ENCODE measurements at places on chromosomes 2 and 18. TPM values are rescaled to one million over a fixed set of nuclear protein-coding genes. Genes with fewer than 3 reads are reported as not detected.

The COL4A4 gene
- not detected for polyA plus RNA-seq

DNA sequence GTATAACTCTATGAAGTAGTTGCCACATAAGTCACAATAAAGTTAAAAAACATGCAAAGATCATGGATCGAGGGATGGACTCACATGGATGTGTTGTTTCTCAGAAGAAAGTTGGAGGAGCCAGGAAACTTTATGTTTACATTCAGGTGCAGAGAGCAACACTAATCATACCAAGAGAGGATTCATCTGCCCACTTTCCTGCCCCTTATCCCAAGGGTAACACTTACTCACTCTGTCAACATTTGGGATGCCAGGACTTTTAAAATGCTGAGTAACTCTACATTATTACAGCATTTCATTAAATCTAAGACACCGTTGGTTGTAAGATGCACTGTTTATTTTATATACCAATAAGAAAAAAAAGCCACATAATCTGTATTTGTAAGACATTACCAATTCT is 170.4 kb downstream of the KCNE4 start:
- no peak for DNase-seq

DNA sequence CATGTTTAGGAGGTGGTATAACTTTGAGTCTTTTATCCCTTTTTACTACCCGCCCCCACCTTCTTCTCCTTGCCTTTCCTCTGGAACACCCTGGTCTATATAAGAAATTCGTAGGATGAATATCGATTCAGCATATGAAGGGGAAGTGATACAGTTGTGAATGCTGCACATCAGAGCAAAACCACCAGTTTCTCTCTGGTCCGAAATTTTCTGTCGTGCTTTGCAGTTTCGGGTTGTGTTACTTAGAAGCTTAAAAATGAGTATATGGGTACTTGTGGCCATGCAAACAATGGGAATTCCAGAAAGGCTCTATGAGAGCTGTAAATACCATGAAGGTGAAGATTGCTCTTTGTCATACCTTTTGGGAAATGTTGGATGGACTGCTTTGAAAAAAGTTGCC is 60.6 kb downstream of the DAW1 start:
- no peak for DNase-seq

The HOXD9 gene
- not detected for polyA plus RNA-seq

- DNase-seq, result no peak
Measured at GRCh38 chr18:42976869-42977590, 138.5 kb downstream of the RIT2 start.

The TMEM198 gene
- polyA plus RNA-seq, result not detected

The CABYR gene
- polyA plus RNA-seq, result not detected

DNA sequence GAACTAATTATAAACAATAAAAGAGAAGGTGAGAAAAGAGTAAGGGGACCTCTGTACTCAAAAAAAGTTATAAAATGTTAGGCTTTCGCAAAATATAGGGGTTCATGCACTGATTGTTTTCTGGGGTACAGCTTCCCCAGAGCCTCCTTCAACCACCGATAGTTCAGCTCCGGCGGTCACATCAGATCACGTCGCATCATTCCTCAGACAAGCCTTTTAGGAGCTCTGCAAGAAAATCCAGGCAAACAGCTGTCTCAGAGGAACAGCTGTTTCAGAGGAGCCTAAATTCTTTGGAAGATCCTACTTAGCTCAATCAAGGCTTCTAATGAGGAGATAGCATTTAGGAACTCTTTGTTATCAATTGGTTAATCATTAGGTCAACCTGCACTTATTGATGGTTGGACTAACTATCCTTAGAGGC is 78.7 kb downstream of the MYCN start:
- no peak for DNase-seq

GRCh38 chr2:36486521-36487044 is 111.4 kb downstream of the FEZ2 start:
- no peak for DNase-seq

DNA sequence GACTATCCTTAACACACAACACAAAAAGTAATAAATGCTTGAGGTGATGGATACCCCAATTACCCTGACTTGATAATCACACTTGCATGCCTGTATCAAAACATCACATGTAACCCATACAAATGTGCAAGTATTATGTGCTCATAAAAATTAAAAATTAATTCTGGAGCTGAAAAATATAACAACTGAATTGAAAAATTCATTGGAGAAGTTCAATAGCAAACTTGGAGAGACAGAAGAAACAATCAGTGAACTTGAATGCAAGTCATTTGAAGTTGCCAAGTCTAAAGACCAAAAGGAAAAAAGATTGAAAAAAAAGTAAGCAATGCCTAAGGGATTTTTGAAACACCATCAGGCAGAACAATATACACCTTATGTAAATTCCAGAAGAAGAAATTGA is 79.4 kb downstream of the FSIP2 start:
- DNase-seq, result no peak

DNA sequence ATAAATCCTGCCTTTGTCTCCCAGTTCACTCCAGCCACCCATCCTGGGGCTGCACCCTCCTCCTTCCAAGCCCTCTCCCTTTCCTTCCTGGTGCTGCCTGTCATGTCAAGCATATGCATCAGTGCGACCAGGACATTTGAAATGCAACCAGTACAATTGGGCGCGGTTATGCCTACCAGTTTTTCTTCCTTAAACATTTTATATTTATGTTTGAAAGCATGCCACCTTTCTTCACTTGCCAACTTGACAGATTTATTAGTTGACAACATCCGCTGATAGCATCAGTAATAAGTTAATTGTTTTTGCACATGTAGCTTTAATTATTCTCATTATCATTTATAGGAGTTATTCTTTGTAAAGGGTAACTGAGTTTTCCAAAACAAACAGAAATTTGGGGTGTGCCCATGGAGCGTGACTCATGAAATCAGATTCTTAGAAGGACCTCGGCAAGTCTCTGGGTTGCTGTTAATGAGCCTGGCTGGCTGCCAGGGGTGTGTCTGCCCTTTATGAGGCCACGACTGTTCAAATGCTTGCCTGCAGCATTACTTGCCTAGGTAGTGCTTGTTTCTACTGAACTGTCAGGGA is 32.8 kb upstream of the IL1B start:
- peak; percentile 92 for DNase-seq

The SLC5A7 gene
- not detected for polyA plus RNA-seq

The GALNT13 gene
- not detected for polyA plus RNA-seq

DNA sequence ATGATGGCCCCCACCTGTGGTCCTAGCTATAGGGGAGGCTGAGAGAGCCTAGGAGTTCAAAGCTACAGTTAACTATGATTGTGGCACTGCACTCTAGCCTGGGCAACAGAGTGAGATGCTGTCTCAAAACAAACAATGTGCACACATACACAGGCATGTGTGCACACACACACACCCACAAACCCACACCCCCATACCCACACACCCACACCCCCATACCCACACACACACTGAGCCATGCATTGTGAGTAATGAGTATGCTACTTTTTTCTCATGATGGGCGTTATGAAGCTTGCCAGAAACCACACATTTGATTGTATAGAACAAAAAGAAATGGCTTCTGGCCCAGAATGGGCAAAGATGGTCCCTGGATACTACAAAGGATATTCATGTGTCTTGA is 691.1 kb downstream of the SLC4A3 start:
- DNase-seq, result no peak

The DNAJC5G gene
- polyA plus RNA-seq, result not detected

The OST4 gene
- polyA plus RNA-seq, result 635 TPM

- no peak for DNase-seq
Measured at GRCh38 chr2:5849562-5849961, 157.4 kb downstream of the SOX11 start.

The HRH4 gene
- polyA plus RNA-seq, result 0.10 TPM

The TGFA gene
- 2.7 TPM for polyA plus RNA-seq

DNA sequence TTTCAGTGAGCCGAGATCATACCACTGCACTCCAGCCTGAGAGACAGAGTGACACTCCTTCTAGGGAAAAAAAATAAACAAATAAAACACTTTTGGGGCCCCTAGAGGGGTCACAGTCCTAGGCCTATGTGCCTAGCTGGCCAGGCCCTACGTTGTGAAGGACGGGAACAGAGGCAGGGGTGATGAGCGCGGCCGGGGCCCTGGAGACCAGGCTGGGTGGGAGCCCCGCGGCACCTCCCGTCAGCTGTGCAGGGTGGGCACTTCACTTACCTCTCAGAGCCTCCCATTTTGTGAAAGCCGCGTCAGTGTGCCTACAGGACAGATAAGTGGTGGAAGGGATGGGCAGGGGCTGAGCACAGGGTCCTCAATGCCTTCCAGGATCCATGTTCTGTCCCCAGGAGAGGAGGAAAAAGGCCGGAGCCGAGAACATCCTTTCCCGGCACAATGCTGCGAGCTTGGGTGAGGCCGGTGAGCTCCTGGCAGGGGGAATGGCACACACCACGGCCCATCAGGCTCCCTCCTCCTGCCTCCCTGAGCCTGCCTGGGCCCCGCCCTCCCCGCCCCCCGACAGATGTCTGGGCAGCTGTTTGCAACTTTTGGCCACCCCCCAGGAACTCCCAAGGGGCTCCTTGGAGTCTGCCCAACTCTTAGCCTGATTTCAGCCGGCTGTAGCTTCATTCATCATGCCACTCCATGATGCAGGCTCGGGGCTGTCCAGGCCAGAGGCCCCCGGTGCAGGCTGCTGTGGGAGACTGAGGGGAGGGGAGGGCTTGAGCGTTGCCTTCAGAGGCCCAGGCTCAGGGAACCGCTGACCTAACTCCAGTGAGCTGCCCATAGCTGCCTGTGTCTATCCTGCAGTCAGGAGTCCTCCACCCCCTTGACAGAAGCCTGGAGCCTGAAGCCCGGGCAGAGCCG is 196.5 kb downstream of the TFCP2L1 start:
- no peak for DNase-seq

- DNase-seq, result no peak
Measured at GRCh38 chr2:39642051-39642718, 23.5 kb upstream of the TMEM178A start.

The SLC14A1 gene
- not detected for polyA plus RNA-seq

The USP40 gene
- 8.0 TPM for polyA plus RNA-seq

DNA sequence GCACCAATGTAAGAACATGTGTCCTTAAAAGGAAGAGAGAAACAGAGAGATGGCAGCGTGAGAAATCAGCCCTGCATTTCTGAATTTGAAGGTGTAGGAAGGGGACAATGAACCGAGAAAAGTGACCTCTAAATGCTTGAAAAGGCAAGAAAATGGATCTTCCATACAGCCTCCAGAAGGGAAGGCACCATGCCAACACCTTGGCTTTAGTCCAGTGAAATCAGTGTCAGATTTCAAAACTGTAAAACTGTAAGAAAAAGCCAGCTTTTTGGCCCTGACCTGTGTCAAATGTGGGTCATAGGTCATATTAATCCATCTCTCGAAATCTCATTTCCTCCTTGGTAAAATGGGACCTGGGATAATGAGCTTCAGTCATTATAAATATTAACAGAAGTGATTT is 762.3 kb downstream of the DCDC2C start:
- no peak for DNase-seq

The TMEM182 gene
- 0.69 TPM for polyA plus RNA-seq

DNA sequence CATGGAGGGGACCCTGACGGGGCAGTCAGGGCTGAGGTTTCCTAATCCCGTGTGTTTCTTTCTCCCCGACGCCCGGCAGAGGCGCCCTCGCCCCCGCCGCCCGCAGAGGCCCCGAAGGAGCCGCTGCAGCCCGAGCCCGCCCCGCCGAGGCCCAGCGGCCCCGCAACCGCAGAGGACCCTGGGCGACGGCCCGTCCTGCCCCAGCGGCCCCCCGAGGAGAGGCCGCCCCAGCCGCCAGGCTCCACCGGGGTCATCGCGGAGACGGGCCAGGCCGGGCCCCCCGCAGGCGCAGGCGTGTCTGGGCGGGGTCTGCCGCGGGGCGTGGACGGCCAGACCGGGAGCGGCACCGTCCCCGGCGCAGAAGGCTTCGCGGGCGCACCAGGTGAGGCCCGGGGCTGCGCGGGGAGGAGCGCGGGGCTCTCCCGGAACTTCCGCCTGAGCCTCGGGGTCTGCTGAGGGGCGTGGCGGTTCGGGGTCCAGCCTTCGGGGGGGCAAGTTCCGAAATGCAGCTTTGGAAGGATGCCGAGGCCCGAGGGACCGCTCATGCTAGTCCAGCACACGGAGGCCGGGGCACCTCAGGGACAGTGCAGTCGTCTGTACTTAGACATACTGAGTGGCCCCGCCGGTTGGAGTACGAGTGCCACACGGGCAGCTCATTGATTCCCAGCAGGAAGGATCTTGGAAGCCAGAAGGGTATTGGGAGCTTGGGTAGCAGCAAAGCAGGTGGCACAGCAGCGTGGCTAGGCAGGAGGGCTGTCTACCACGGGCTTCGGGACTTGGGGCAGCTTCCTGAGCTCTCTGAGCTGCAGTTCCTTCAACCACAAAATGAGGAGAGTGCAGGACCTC is 60.1 kb downstream of the EMILIN2 start:
- DNase-seq, result no peak

GRCh38 chr2:53500181-53500580 is 267.4 kb upstream of the CHAC2 start:
- DNase-seq, result no peak

- no peak for DNase-seq
Measured at GRCh38 chr2:239930378-239930777, 94.8 kb downstream of the NDUFA10 start.

DNA sequence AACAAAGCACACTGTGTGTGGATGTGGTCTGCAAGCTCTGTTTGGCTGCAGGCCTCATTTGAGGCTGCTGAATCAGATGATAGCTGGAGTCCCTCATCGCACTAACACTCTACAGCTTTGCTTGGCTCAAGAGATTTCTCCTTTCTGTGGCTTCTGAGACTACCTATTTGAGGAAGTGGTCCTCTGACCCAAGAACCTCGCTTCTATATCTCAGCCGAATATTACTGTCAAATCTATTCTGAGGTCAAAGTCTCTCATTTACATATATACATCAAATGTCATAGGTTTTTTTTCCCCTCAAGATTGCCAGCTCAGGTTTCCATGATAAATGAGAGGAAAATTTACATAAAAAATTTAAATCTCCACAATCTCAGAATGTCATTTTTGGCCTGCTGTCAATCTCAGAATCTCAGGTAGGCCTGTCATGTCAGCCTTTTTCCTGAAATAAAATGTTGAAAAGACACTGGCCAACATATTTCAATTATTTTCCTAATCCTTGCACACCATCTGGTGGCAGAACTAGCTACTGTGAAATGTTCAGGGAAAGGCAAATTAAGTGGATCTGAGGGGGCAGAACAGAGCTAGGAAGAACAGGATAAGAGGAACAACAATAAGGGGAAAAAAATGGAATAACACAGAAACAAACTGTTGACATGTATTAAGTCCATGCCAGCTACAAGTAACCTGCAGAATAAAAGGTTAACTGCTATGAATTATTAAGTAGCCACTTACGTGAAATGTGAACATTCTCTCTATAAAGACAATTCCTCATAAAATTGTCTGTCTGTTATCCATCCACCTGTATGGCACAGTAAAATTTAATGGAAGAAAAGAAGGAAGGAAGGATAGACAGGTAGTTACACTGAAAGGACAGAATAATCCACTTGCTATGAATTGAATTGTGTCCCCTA is 39.3 kb downstream of the AP1S3 start:
- peak; percentile 16 for DNase-seq

- no peak for DNase-seq
Measured at GRCh38 chr2:66170744-66171330, 264.1 kb upstream of the MEIS1 start.

The SP140 gene
- 2.5 TPM for polyA plus RNA-seq

DNA sequence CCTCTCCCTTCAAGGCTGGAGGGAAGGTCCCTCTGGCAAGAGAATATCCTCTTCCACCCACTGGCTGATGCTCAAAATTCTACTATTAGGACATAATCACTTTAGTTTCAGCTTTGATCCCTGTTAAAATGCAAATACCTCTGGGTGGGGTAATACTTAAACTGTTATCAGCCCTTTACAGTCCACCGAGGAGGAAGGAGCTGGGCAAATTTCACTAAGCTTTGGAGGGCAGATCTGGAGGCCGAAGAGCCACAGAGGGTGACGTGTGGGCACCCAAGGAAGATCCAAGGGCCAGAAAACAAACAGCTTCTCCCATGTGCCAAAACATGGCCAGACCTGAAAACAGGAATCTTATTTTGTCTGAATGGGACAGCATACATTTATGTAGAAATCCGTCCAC is 74.6 kb upstream of the BCL11A start:
- no peak for DNase-seq

Measured in CD14-positive monocyte (primary cell).